ENCODE measurements at places on chromosomes 7 and 10.

- DNase-seq: no peak
Observed at GRCh38 chr7:42138691-42139090, 98.3 kb downstream of the GLI3 start.

- no peak for DNase-seq
Observed at GRCh38 chr7:133705596-133705995, 421.5 kb upstream of the LRGUK start.

DNA sequence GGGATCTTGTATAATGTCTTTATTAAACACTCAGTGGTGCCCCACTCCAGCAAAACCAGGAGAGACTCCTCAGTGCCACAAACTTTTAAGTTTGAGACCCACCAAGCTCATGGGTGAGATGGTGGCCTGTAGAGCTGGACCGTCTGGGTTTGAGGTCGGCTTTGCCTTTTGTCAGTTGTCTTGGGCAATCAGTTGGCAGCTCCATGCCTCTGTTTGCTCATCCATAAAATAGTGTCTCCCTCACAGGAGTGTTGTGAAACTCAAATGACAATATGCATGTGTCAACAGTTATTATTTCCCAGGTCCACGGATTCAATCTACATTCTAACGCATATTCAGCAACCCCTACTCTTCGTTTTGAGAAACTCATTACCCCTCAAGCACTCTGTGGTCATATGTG lies 367.8 kb upstream of the C7orf33 start:
- no peak for DNase-seq

DNA sequence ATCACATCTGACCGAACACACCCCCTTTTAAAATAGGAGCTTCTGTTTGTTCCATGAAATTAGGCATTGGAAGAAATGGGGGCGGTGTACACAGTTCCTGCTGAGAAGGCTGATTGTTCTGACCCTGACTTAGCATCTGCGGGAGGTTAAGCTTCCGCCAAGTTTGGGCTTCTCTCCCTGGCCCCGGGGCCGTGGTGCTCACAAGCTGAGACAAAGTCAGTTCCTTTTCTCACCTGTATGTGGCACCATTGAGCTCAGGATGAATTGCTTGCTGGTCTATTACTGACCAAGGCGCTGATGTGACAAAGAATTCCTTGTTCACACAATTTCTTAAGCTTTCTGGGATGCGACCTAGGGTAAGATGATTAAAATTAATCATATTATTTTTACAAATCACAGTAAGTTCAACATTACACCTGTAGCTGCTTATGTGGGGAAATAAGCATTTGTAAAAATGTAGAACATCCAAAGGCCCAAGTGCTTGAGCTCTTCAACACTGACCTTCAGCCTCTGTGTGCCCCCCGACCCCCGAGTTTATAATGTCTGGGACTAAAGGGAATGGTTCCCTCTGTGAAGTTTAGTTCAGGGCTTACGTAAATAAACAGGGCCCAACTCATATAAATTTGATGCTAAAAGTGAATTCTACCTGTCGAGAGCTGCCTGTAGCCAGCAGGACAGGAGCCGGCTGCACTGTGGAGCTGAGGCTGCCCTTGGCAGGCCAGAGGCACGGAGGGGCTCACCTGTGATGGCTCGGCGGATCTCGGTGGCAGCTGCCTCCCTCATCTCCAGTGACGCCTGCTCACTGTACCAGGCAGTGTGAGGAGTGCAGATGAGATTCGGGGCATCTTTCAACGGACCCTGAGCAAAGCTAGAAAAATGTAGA lies 50.8 kb downstream of the ZRANB1 start:
- DNase-seq: peak; percentile 30

GRCh38 chr10:132630666-132631337 lies 93.2 kb downstream of the INPP5A start:
- no peak for DNase-seq

DNA sequence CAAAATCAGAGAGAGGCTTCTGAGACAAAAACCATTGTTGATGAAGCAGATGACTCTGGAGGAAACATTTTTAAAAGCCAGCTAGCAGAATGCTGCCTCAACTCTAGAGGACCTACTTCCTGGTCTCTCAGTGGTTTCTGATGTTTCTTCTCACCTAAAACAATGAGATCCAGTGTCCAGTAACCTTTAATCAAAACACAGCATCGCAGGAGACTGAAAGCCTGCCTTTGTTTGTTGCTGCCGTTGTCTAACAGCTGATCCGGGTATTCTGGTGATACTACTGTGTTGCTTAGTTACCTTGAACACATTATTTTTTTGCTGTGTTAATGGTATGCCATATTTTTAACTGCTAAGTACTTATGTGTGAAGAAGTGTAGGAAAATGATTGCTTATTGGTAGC lies 70.9 kb downstream of the WIPF3 start:
- no peak for DNase-seq

- no peak for DNase-seq
Observed at GRCh38 chr7:79285756-79286155, 167.7 kb downstream of the MAGI2 start.

DNA sequence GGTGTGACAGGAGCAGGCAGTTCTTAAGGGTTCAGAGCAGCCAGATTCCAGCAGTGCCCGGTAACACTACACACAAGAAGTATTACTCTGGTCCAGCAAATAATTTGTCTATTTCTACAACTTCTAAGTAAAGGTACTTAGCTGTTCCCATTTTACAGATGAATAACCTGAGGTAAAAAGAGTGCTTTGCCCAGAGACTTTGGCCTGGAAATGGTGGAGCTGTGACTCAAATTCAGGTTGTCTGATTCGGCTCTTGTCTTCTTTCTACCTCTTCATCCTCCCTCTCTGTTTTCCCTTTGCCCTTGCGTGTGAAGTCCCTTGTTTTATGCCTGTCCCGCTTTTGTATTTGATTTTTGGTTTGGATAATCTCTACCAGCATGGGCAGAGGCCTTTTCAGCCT lies 17.1 kb downstream of the SFRP5 start:
- no peak for DNase-seq

- no peak for DNase-seq
Observed at GRCh38 chr10:57015595-57016318, 654.7 kb upstream of the ZWINT start.

- DNase-seq: no peak
Observed at GRCh38 chr7:54090652-54091213, 451.4 kb upstream of the VSTM2A start.

GRCh38 chr7:44157116-44158080 lies 16.3 kb upstream of the MYL7 start:
- DNase-seq: no peak

DNA sequence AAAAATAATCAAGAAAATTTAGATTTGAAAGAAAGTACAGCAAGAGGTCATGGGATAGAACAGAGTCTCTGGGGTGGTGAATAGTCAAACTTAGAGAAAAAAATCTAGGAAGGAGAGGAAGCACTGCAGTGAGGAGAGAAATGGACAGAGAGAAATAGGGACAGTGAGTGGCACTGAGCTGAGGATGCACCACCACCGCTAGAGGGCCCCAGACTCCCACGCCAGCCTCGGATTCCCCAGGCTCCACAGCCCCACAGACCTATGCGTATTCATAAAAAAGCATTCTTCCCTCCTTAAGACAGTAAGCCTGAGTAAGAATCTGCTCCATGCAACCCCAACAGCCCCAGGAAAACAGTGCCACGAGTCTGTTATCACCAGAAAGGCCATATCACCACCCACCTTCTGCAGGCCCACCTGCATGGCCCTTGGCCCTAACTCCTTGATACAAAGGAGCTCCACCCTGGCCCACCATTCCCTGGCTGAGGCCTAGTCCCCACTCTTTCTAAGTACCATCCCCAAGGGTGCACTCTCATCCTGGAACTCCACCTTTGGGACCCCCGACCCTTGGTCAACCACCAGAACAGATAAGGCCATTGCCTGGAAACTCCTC lies 91.0 kb downstream of the ALOX5 start:
- DNase-seq: peak; percentile 67

GRCh38 chr7:49855281-49855980 lies 82.0 kb downstream of the VWC2 start:
- no peak for DNase-seq

- no peak for DNase-seq
Observed at GRCh38 chr10:26528715-26529393, 90.7 kb downstream of the APBB1IP start.

DNA sequence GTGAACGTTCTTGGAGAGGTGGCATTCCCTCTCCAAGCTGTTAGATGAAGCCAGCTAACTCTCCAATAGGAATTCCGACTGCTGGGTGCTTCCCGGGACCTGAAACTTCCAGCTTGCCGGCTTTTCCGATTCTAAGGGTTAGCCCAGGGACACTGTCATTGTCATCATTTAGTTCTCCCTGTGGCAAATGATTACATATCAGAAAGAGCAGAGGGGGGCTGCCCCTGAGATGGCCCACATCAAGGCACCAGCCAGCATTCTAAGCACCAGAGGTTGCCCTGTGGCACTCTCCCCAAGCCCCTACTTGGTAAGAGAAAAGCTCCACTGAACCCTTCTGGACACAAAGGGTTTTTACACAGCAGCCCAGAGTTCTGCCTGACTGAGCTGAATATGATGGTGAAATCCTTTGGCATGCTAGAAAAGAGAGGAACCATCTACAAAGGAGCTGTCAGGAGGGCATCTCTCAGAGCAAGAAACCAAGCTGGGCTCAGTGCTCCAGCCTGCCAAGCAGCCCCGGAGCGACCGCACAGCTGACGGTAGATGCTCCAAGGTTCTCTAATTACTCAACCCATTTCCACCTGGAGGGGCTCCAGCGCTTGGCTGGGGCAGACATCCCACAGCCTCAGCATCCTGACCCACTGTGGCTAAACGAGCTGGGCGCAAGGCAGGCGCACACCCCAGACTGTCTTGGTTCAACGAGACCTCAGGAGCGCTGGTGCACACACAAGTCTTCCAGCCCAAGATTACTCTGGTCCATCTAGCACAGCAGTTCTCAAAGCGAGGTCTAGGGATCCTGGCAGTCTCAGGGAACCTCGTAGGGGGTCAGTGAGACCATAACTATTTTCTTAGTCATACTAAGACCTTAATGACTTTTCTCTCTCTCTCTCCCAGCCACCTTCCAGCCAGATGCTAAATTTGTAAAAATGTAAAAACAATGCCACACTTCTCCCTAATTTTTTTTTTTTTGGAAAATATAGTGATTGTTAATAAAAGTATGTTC lies 160.5 kb downstream of the GFRA1 start:
- no peak for DNase-seq

DNA sequence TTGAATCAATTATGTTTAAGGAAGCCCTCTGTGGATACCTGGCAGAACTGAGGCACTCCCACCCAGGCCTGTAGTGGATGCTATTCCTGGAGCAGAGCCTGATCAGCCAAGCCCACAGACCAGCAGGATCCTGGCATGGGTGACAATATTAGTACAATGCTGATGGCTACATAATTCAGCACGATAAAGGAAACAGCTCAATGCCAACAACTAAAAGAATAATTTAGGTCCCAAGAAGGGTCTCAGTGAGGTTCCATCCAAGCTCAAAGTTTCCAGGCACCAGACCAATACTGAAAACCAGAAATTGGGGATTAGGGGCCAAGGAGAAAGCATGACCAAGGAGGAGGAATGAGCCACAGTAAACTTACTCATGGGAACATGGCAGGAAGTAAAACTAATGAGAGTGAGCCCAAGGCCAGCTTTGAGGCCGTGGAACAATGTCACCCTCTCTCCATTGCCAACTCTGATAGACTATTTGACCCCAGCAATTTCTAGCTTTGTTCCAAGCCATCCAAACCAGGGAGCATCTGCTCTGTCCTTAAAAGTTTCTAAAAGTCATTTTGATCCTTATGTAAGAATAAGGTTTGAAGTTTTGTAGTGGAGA lies 1082.4 kb downstream of the KCNMA1 start:
- no peak for DNase-seq

DNA sequence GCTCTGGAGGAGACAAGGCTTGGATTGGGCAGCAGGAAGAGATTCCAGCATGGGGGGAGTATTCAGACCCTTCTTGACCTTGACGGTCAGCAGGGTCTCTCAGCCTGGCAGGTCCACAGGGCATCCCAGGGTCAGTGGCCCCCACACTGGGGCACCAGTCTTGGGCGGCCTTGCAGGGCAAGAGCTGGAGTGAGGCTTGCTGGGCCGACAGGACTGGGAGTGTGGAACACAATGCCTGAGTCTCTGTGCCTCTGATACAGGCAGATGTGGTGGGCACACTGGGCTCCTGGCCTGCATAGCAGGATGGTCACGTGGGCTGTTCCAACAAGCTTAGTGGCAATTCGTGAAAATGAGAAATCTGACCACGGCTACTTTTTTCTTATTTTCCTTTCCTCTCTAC lies 229.7 kb downstream of the TCERG1L start:
- DNase-seq: no peak

GRCh38 chr7:13050703-13051102 lies 363.3 kb downstream of the ARL4A start:
- no peak for DNase-seq

DNA sequence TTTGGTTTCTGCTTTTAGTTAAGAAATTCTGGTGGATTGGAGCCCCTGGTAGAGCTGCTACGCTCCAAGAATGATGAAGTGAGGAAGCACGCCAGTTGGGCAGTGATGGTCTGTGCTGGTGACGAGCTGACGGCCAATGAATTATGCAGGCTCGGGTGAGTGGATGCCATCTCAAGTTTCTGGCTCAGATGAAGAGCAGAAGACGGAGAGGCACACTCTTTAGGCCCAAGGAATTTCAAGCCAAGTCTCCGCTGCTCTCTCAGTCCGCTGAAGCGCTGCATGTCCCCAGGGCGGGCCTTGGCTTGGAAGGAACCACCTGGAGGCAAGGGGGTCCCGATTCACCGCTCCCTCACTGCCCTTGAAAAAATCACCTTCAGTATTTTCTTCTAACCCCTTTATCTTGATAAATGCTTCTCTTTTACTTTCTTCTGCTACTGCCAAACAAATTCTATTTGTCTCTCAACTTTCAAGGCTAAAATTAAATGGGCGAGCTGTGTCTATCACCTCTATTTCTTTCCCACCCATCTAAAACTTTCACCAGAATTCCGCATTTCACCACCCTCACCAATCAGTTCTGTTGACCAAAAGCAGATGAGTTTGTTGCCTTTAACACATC lies 74.2 kb downstream of the ARMC3 start:
- DNase-seq: no peak

DNA sequence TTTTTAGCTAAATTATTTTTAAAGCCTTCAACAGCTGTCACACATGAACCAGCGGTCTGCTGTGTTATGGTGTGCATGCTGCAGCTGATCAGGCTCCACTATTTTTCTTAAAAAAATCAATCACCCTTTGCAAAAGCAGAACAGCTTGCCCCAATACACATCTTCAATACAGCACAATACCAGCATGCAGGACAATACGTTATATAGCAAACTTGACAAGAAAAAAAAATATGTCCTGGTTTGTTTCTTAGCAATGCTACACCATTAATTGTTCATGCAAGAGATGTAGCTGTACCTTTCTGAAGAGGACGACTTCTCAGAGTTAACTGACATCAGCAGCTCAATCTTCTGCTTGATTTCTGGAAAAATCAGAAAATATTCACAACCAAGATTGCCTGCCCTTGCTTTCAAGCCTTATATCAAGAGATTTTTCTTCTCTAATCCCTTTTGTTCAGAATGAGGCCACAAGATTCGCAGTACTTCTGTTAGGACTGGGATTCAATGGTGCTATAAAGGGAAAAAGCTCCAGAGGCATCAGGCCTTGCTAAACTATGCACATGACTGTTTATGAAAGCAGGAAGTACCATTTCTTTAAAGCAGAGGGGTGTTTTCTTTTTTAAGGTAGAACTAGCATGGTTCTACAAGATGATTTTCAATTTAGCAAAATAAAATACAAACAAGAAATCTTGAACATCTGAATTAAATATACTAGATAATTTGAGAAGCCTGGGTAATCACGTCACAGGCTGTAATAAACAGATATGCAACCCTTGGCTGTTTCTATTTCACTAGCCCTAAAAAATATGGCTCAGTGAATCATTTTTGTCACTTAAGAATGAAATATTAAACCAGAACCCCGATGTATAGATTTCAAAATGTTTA lies 120.0 kb downstream of the SRPK2 start:
- peak; percentile 51 for DNase-seq
